ENCODE measurements at places on chromosomes 1 and 21.

- peak; percentile 18 for DNase-seq
Measured at GRCh38 chr1:41980827-41981653, 62.3 kb upstream of the HIVEP3 start.

DNA sequence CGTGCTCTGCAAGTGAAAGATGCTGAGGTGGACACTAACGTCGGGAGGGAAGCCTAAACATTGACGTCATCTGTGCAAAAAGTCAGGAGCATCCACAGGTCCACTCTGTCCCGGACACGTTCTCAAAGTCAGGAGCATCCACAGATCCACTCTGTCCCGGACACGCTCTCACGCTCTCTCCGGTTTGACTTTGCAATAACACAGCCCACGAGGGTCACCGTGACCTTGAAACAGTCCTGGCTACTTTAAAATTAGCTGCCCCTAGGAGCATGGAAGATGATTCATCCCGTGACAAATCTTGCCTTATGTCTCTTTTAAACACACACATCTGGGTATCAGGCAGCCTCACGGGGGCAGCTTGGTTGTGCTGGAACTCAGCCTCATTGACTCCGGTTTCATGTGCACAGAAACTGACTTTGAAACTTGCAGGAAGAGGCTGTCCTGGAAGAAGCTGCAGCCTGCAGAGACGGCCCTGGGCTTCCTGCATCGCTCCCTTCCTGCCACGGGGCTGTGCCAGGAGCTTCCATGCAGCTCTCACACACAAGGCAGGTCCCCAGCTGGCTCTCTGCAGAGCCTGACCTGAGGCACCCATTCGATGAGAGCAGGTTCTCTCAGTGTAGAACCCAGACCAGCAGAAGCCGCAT is 18.1 kb upstream of the COL18A1 start:
- DNase-seq, result peak; percentile 48

GRCh38 chr21:34988625-34989024 is 60.5 kb downstream of the RUNX1 start:
- no peak for DNase-seq

GRCh38 chr21:43767984-43768867 is 7.9 kb downstream of the CSTB start:
- peak; percentile 83 for DNase-seq

- DNase-seq, result no peak
Measured at GRCh38 chr1:237007147-237007881, 3.1 kb upstream of the MT1HL1 start.

- no peak for DNase-seq
Measured at GRCh38 chr1:180765151-180765550, 133.3 kb downstream of the XPR1 start.

DNA sequence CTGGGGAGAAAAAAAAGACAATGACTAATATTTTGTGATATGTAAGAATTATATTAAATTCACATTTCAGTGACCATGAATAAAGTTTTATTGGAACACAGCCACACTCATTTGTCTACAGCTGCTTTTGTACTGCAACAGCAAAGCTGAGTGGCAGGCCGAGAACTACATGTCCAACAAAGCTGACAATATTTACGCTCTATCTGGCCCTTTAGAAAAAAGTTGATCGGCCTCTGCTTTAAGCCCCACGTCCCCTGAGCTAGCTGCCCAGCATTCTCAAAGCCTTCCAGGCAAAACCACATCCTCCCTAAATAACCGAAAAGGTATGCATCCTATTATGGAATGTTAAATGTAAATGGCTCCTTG is 8.6 kb downstream of the SLC2A1 start:
- no peak for DNase-seq

GRCh38 chr1:53272349-53272748 is 34.0 kb upstream of the MAGOH start:
- no peak for DNase-seq

- DNase-seq, result no peak
Measured at GRCh38 chr1:18461656-18462055, 19.1 kb upstream of the KLHDC7A start.

DNA sequence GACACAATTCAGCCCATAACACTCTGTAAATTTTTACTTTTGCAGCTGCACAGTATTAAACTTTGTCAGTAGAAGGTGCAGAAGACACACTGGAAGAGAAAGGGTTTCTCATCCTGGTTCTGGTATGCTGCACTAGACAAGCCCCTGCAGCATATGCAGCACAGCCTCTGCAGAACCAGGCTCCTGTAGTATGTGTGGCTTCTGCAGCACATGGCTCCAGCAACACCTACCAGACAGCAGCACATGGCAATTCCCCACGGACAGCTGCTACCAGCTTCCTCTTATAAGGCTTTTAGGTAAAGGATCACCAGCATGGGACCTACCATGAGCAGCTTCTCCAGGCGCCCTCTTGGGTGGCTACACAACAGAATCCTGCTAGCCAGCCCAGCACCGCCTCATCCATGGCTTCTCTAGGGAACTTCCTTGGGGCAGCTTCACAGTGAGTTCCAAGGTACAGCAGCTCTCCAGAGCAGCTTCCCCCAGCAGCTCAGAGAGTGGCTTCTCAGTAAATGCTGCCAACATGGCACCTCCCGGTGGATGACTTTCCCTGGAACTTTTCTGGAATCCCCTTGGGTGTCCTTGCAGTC is 534.4 kb upstream of the CXADR start:
- DNase-seq, result no peak

GRCh38 chr1:214638459-214638807 is 35.4 kb downstream of the CENPF start:
- no peak for DNase-seq

GRCh38 chr1:34800214-34800613 is 7.4 kb downstream of the GJA4 start:
- DNase-seq, result no peak

GRCh38 chr1:20319456-20320220 is 29.0 kb downstream of the VWA5B1 start:
- DNase-seq, result no peak

GRCh38 chr1:80181418-80181817 is 1174.9 kb upstream of the ADGRL4 start:
- DNase-seq, result no peak

- DNase-seq, result peak; percentile 44
Measured at GRCh38 chr1:208242941-208243526, 1.1 kb downstream of the PLXNA2 start.

GRCh38 chr1:29593601-29594382 is 357.5 kb downstream of the PTPRU start:
- no peak for DNase-seq

GRCh38 chr1:10754568-10755329 is 41.7 kb downstream of the CASZ1 start:
- DNase-seq, result no peak

DNA sequence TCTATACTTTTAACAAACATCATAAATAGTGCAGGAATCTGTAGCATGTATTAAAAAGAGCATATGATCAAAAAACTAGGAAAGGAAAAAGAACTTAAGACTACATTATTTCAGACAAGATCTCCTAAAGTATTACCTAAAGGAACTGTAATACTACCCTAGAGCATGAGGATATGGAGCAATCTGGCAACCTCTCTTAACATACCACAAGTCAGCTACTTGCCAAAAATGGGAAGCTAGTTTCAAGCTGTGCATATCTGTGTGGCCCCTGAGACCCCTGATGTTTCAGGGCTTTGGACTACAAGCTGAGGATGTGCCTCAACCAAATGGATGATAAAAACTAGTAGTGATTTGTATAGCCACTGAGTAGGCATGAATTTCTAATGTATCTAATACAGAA is 525.6 kb downstream of the PTBP2 start:
- peak; percentile 51 for DNase-seq

DNA sequence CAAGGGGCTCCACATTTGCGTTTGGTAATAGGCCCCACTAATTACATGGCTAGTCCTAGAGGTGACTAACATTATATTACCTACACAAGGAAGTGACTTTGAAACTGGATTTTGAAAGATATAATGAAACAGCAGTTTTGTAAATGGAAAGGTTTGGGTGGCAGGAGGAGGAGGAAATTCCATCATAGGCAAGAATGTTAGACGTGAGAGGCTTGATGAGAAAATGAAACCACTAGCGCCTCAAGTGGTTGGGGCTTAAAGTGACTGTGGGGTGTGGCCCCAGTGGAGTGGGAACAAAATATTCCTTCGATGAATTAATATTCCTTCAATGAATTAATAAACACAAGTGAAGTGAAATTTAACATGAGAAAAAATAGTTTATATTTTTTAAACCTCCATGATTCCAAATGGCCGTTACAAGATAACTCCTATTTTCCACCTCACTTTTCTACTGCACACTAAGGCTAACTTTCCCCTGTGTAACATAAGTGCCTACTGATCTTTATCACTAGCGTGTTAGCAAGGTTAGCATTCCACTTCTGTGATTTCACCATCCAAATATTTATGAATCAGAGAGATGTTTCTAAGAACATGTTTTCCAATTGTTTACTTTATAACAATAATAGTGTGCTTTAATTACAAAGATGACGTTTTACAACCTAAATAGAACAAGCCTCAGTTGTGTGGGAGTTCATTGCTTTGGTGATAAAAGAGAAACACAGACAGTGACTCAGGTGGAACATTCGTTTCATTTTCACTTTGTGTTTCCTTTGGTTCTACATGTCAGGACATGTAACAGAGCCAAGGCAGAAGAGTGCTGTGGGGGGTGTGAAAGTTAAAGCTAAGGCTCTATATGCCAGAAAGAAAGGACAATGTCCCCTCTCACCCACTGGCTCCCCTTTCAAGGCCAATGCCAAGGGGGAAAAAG is 12.5 kb upstream of the ATF3 start:
- DNase-seq, result peak; percentile 47

- no peak for DNase-seq
Measured at GRCh38 chr1:244751271-244751895, 84.1 kb upstream of the COX20 start.

DNA sequence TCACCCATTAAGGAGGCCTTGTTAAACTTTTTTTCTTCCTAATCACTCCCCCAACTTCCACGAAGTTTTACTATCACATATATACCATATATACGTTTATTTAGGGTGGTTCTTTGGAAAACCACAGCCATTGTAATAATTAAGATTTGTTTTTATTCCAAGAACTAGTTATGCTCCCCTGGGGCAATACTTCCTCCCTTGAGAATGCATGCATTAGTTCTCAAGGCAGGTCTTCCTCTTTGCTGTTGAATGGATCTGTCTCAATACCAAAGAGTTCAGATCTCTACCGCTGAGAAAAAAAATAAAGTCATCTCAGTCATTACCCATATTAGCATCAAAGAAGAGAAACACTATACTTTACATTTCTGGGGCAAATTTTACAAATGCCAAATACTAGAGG is 567.7 kb upstream of the RGS18 start:
- no peak for DNase-seq

DNA sequence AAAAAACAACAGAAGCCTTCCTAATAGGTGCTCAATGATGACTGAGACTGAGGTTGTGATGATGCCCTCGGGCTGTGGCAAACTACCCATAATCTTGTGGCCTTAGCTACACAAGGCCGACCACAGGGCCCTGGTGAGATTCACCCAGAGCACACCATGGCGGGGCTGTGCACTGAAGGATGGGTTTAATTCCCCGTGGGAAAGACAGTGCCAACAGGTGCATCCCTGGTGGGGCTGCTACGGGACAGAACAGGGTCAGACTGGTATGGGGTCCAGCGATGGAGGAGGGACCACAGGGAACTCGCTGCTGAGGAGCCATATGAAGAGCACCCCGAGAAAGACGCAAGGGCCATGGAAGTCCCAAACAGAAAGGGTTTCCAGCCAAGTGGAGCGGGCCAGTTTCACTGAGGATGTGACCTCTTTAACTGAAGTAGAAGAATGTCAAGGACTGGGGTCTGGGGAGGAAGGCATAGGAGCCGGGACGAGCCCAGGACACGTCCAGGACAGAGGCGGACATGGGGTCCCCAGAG is 21.3 kb downstream of the PRDM15 start:
- no peak for DNase-seq

- DNase-seq, result no peak
Measured at GRCh38 chr21:41402796-41403195, 23.2 kb upstream of the MX1 start.

DNA sequence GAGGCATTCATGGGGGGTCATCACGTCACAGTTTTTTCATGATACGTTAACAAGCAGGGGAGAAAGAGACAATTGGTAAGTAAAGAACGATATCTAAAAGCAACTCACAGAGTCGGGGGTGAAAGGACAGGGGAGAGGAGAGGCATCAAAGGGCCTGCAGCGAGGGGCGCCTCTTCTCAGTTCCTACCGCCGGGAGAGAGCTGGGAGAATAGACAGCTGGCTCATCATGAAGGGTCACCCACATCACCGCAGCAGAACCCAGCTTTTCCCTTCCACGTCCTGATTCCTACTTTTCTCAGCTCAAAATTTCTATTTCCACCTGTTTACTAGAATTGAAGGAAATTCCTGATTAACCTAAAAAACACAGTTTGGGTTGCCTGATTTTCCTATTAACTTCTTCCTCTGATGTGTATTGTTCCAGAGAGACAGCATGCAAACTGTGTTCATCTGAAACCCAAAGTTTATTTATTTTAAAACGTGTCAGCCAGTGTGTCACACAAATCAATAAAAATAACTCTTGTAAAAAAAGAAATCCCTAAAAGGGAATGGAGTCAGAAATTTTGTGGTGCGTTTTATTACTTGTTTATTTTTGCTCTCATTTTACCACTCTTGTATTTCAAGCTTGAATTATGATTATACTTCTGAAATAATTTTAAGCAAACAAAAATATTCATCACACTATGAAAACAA is 75.4 kb downstream of the SLC25A24 start:
- no peak for DNase-seq

- no peak for DNase-seq
Measured at GRCh38 chr1:172822886-172823285, 164.0 kb downstream of the FASLG start.

GRCh38 chr1:227169343-227169742 is 148.9 kb downstream of the CDC42BPA start:
- peak; percentile 52 for DNase-seq

- DNase-seq, result peak; percentile 72
Measured at GRCh38 chr1:31421371-31422040, 8.5 kb downstream of the SERINC2 start.

GRCh38 chr1:8879464-8879921 is 1.0 kb upstream of the ENO1 start:
- no peak for DNase-seq

GRCh38 chr1:34408011-34408410 is 231.3 kb downstream of the C1orf94 start:
- no peak for DNase-seq

DNA sequence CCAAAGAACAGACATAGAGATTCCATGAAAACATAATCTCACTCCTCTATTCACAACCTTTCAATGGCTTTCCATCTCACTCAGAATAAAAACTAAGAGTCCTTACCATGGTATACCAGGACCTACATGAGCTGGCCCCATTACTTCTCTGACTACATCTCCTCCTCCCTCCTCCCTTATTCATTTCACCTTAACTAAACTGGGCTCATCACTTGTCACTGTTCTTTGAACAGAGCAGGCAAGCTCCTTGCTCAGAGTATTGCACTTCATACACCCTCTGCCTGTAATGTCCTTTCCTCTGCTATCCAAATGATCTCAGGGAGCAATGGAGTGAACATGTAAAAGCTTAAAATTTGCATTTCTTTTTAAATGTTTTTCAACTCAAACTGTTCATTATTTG is 142.0 kb downstream of the MRPL39 start:
- no peak for DNase-seq

- no peak for DNase-seq
Measured at GRCh38 chr1:206723462-206723804, 38.7 kb downstream of the MAPKAPK2 start.

Measured in hematopoietic multipotent progenitor cell treated with erythropoietin and hydrocortisone succinate and interleukin-3 and kit ligand, for 4 days (in vitro differentiated cells).